ENCODE measurements at places on chromosomes 16 and 17.

DNA sequence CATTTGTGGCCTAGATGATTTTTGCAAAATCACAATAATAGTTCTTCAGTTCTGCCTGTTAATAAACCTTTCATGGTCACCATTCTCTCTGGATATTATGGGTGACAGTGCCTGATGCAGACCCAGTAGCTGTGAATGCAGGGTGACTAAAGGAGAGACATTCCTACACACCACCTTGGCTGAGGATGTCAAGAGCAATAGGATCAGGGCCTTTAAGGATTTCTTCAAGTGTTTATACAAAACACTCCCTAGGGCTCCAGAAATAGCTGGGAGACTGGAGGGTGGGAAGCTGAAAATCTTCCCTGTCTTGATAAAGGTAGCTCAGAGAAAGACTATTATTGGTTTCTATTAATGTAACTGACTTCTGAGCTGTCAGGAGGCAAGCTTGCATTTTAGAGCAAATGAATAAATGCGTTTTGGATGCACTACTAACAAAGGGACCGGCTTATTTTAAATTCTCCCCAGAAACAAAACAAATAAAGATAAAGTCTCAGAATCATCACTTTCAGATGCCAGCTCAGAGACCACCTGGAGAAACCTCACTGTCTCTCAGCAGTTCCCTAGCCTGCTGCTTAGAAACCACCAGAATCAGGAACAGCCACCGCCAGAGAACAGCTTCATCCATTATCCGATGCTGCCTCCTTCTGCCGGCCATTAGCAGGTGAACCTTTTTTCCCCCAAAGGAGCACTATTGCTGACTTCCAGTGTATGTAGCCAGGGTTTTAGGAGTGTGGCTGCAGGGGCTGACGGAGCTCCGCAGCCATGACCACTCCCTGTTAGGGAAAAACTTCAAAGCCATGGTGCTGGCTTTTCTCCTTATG is 171.4 kb upstream of the DYNLRB2 start:
- DNase-seq: no peak

- no peak for DNase-seq
These were observed 3.1 kb downstream of the SLC26A11 start for GRCh38 chr17:80223142-80223815.

- no peak for DNase-seq
These were observed 27.4 kb upstream of the CACNA1H start for GRCh38 chr16:1125471-1125870.

DNA sequence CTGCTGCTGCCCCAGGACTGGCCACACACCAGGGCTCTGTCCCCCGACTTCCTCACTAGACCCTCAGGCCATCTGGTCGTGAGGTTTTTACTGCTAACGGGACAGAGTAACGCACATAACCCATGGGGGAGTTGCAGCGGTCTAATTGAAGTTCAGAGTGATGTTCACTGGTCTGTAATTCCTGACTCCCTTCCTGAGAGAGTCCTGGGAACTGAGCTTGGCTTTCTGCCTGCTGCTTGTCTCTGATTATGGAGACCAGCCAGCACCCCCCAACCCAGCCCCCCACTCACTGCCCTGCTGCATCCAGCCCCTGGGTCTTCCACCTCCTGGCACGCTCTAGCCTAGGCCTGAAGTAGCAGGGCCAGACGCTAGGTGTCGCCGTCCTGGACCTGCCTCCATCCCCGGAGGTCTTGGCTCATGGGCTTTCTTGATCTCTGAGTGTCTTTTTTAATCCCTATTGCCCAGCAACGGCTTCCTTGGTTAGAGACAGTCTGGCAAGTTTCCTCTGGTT is 192.9 kb downstream of the CCDC182 start:
- peak; percentile 81 for DNase-seq

DNA sequence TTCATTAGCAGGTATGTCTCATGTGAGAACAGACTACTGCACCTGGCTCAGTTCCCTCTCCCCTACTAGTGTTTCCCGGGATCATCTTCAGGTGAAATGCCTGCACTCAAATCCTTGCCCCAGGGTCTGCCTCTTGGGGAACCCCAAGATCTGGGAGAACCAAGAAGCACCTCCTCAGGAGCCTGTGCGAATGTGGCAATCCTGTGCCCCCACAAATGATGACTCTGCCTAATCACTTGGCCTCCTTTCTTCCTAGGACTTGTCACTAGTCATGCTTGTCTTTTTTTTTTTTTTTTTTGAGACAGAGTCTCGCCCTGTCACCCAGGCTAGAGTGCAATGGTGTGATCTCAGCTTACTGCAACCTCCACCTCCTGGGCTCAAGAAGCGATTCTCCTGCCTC is 21.7 kb downstream of the ADAD2 start:
- no peak for DNase-seq

- no peak for DNase-seq
These were observed 16.6 kb downstream of the CASKIN2 start for GRCh38 chr17:75498726-75499213.

GRCh38 chr17:75012346-75013091 is at the start of gene MRPL58:
Gene MRPL58 (plus strand): TSS chr17:75012670. CDS start chr17:75012687, 17 bp downstream.
- peak; percentile 89 for DNase-seq

GRCh38 chr16:1708768-1709180 is 2.8 kb downstream of the MAPK8IP3 start:
- no peak for DNase-seq

- DNase-seq: no peak
These were observed 18.1 kb downstream of the PIPOX start for GRCh38 chr17:29061036-29061435.

DNA sequence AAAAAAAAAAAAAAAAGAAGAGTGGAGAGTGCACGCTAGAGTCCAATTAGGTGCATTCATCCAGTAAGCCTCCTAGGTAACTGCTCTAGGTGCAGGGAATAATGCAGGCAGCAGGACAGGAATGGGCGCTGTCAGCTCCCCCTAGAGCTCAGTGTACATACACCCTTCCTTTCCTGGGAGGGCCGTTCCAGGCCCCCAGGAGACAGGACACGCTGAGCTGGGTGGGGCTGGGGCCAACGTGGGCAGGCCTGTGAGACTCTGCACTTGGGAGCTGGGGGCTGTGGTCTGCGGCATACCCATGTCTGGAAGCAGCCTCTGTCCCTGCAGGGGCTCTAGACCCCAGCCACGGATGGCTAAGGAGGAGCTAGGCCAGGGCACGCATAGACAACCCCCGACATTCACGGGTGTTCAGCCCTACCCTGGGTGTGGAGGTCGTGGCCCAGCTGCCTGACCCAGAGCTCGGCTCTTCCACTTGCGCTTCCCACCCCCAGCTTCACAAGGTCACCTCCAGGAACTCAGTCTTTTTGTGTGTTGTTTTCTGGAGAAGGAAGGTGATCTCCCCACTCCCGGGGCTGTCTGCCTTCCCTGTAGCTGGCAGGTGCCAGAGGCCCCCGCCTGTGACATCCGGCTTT is 1.0 kb upstream of the ANTKMT start:
- DNase-seq: peak; percentile 41

- DNase-seq: no peak
These were observed 9.5 kb upstream of the MRC2 start for GRCh38 chr17:62617894-62618472.

GRCh38 chr17:31568539-31568938 is 177.1 kb downstream of the RAB11FIP4 start:
- DNase-seq: no peak

- DNase-seq: no peak
These were observed 22.3 kb upstream of the PABPN1L start for GRCh38 chr16:88888461-88889387.

DNA sequence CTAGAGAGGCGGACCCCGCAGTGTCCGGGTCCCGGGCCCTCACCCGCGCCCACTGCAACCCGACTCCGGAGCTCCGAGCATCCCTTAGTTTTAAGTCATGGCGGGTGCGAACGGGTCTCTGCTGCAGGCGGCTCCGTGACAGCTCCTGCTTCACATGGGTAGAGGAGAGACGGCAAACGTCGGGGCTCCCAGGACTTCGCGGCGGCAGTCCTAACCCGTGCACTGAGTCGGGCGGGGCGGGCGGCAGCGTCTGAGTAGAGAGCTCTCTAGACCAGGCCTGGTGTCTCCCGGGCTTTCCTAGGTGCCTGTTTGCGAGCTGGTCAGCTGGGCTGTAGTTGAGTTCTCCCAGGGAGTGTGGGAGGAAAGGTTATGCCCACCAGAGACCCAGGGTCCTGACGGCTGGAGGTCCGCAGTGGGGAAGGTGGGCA is 345 bp downstream of the TSC2 start:
- no peak for DNase-seq

DNA sequence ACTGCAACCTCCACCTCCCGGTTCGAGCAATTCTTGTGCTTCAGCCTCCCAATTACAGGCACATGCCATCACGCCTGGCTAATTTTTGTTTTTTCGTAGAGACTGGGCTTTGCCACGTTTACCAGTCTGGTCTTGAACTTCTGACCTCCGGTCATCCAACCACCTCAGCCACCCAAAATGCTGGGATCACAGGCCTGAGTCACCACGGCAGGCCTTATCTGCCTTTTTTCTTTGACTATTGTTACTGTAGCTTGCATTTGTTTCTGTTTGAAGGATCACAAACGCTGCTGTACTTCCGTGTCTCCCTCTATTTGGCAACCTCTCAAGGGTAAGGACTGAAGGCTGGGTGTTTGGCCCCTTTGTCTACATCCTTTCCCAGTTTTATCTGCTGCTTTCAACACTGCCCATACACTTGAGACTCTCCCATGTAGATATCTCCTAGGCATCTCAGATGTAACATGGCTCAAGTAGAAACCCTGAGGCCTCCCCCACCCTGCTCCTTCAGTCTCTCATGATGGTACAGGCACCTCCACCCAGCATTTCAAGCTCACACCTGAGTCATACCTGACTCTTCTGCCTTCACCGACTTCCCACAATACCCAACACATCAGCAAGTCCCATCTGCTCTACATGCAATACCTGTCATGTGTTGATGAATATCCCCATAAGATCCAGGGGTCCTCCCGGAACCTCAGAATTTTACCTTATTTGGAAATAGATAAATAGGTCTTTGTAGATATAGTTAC is 219.0 kb downstream of the CPPED1 start:
- no peak for DNase-seq

DNA sequence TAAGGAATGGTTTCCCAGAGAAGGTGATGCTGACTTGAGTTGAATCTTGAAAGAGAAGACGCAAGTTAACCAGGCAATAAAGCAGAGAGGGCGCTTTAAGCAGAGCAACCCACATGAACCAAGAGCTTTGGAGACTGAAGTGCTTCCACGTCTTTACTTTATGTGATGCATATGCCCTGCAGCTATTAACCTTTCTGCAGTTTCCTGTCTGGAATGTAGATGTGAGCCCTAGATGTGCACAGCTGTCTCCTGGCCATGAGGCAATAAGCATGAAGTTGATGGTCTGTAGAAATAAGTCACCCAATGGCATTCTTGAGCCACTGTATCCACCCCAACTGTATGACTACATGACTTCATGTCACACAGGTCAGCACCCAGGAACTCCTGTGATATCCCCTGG is 5.7 kb upstream of the CHST4 start:
- no peak for DNase-seq

GRCh38 chr16:2586901-2587480 is 49.2 kb downstream of the PDPK1 start:
- no peak for DNase-seq

GRCh38 chr16:11794996-11795886 is 1.8 kb downstream of the ZC3H7A start:
- DNase-seq: no peak

DNA sequence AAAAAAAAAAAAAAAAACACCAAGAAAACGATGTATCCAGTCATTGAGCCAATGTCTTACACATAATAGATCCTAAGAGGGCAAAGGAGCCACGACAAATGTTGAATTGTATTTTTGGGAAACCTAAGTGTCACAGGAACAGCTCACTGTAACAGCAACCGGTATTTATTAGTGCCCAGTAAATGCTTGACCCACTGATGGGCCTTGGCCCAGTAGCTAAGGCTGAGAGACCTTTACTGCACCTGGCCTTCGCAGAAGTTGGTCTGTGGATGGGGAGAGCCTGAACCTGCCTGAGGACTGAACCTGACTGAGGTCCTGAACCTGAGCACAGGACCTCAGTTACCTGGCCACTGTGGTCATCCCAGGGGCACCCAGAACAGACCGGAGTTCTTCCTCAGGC is 65.0 kb upstream of the TBX2 start:
- no peak for DNase-seq

GRCh38 chr16:3656491-3657468 is 2.3 kb downstream of the DNASE1 start:
- no peak for DNase-seq

DNA sequence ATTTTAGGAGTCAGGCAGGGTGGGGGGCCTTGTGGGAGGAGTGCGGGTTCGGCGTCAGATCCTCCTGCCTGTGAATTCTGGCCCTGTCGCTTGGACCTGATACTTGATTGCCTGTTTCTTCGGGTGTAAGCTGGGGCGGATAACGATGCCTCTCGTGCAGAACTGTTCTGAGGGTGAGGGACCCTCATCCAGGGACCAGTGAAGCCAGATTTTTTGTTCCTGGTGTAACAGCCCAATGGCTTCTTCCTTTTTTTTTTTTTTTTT is 1.3 kb downstream of the TBCD start:
- no peak for DNase-seq

DNA sequence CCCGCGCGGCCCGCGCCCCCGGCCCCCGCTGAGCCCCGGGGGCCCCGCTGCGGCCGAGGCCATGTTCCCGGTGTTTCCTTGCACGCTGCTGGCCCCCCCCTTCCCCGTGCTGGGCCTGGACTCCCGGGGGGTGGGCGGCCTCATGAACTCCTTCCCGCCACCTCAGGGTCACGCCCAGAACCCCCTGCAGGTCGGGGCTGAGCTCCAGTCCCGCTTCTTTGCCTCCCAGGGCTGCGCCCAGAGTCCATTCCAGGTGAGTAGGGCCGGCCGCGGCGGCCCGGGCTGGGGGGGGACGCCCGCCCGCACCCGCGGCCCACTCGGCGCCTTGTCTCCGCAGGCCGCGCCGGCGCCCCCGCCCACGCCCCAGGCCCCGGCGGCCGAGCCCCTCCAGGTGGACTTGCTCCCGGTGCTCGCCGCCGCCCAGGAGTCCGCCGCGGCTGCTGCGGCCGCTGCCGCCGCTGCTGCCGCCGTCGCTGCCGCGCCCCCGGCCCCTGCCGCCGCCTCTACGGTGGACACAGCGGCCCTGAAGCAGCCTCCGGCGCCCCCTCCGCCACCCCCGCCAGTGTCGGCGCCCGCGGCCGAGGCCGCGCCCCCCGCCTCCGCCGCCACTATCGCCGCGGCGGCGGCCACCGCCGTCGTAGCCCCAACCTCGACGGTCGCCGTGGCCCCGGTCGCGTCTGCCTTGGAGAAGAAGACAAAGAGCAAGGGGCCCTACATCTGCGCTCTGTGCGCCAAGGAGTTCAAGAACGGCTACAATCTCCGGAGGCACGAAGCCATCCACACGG is 504 bp downstream of the MAZ start:
- DNase-seq: peak; percentile 74
